ENCODE measurements at places on chromosomes 7 and 10.

- DNase-seq: no peak
These were observed 290.9 kb downstream of the SDK1 start for GRCh38 chr7:3591944-3592343.

- DNase-seq: no peak
These were observed 7.1 kb downstream of the ZNF736 start for GRCh38 chr7:64320547-64321513.

DNA sequence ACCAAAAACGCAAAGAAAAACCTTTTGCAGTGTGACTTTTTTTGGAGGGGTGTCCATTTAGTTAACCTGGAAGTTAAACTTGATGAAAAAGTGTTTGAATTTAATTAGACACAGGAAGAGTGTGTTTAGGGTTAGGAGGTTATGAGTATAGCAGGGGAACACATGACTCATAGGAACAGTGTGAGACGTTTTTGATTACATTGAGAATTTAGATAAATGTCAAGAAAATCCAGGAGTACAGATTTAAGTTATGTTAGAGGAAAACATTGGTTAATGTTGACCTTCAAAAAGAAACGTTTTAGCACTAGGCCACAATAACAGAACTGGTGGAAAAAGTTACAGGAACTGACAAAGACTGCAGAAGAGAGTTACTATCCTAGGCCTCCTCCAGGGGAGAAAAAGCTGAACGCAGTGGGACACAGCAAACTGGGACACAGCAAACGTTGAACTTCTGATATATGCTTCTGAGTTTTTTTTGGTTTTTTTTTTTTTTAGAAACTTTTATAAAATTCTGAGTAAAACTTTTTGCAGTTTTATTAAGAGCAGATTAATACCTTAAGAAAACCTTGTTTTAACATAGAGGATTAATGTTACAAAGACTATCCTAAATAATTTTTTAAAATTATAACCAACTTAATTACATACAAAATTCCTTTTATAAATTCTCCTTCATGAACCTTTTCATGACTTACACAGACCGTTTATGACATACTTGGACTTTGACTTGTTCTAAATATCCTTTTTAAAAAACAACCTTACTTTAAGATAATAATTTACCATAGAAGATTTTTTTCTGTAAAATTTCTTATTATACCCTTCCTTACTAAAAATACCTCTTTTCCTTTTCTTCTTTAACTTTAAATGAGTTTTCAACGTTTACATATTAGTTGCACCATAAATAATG is 22.2 kb downstream of the LANCL2 start:
- DNase-seq: no peak

DNA sequence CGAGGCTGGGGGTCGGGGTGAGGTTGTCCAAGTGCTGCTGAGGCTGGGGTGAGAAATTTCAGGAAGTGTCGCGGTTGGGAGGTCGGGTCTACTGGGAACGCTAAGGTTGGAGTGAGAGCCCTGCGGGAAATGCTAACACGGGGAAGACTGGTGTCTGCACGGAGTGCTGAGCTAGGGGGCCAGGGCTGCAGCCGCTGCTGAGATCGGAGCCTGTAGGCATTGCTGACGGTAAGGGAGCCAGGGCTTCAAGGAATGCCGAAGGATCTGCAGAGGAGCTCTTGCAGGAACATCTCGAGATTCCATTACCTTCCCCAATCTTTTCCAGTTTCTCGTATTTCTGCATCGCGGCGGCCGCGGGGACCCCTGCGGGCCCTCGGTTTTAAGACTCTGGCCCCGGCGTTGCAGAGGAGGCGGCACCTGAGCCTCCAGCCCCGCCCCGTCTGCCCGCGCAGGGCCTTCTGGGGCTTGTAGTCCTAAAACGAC is at the start of gene CDK5:
CDK5 (minus strand) TSS at position 392 of the 483 bp plus-strand sequence; CDS start at position 343, 49 bp downstream.
- DNase-seq: no peak

- DNase-seq: no peak
These were observed 187.7 kb downstream of the ELFN1 start for GRCh38 chr7:1857487-1858421.

DNA sequence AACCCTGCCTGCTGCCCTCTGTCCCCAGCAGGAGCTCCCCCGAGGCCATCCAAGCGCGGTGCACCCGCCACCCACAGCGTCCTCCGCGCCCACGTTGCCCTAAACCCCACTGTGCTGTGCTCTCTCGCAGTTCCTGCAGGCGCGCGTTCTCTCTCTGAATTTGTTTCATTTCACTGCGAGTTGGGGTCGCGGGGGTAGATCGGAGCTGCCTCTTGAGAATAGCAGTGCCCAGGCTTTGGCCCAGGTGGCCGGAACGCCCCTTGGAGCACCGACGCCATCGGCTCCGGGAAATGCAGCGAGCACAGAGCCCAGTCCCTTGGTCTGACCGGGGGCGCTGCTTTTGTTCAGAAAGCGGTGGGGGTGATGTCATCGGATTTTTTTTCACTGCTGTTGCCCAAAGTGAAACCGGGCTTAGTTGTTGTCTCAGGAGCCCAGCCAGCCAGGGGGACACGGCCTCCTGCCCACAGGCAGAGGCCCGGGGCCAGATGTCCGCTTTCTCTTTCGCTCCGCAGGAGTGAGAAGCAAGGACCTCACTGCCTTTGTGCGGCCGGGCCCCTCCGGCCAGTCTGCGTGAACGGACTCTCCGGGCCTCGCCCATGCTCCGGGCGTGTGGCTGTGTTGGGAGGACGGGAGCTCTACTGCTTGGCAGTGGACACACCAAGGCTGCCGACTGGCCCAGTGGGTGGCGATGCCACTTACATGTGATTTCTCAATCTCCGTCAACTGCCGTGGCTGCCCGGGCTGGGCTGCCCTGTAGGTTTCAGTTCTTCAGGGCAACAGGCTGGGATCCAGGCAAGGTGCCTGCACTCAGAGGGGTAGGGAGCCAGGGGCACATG is 43.1 kb downstream of the FOXK1 start:
- no peak for DNase-seq

DNA sequence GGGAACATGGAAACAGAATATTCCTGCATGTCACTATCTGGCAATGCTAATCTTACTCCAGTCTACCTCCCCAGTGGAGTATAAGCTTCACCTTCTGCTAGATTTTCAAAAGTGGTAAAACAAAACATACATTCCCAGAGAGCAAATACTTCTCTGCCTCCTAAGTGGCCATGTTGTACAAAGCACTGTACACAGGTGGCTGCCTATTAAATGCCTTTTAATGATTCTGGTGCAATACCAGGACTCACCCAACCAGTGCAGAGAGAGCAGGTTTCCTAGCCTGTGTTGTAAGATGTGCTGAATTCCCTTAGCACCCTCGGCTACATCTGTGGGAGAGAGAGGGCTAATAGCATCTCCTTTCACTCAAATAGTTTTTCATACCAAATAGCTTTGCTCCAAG is 684.3 kb upstream of the NRP1 start:
- no peak for DNase-seq

DNA sequence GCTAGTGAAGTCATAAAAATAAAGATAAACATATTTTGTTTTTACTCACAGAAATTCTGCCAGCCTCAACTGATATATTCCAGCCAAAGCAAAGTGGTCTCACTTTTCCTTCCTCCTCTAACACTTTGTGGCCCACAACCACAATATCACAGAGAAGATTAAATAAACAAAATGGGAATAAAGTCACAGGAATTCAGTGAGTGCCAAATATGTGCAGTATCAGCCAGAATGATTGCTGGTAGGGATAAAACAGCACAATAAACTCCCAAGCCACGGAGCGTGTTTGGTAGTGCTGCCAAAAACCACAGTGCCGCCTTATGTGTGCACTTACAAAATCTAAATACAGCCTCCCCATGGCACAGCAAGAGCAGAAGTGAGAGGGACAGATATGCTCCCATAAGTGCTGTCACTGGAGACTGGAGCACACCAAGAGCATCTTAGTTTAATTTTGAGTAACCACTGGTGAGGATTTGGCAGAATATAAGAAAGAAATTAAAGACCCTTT is 155.8 kb downstream of the POM121L12 start:
- no peak for DNase-seq

DNA sequence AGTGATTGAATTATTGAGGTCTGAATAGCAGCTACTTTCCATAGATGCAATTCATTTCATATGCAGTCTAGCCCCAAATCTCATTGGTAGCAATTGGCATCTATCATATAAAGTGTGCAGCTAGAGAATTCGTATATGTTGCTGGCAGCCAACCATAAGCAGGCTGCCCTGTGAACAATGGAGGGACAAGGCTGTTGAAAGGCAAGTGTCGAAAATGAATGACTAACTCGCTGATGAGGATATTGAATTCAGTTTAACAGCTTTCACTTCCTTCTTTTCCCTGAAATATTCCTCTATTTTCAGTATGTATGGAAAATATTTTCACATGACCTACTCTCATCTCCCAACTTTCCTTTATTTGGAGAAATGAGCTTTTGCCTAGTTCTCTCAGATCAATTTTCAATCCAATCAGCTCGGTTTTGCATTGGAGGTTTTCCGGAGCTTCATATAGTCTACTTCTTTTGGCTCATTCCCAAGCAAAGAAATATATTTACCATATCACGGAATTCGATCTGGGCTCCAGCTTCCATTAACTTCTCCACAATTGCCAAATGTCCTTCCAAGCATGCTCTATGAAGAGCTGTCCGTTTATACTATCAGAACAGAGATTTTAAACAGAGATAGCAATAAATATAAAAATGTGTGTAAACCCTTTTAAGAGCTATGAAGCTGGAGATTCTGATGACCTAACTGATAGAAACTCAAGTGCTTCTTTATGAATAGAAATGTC is 3.5 kb downstream of the ANKRD1 start:
- DNase-seq: no peak

DNA sequence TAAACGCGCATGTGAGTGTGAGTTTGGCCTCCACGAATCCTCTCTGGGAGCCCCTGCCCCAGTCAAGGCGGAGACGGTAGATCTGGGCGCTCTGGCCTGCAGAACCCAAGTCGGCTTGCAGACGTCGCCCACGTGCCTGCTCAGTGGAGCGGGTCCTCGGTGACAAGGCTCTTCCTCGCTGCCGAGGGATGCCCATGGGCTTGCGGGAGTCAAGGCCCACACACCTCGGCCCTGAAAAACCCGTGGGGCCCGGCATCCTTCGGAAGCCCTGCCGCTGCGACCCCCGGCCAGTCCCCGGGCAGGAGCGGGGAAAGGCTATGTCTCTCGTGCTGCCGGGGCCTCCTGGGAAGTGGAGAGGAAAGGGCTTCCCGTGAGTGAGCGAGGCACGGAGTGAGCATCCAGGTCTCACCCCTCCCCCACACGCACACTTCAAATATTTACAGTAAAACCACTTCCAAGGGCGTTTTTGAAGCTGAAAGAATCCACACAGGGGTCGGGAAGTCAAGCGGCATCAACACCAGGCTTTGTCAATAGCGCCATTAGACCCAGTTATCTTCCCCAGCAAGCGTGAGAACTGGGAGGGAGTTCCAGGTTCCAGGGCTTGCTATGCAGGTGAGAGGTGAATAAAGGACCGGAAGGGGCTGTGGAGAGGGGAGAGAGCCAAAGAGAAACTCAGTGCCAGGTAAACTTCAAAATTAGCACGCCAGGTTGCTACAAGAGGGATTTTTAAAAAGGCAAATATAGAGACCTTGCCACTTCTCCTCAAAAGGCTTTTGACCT is 1.1 kb upstream of the MNX1 start:
- DNase-seq: peak; percentile 80

- DNase-seq: no peak
These were observed 45.5 kb upstream of the RHOBTB1 start for GRCh38 chr10:60989400-60989876.

- no peak for DNase-seq
These were observed 1.2 kb downstream of the ARL3 start for GRCh38 chr10:102712843-102713538.

DNA sequence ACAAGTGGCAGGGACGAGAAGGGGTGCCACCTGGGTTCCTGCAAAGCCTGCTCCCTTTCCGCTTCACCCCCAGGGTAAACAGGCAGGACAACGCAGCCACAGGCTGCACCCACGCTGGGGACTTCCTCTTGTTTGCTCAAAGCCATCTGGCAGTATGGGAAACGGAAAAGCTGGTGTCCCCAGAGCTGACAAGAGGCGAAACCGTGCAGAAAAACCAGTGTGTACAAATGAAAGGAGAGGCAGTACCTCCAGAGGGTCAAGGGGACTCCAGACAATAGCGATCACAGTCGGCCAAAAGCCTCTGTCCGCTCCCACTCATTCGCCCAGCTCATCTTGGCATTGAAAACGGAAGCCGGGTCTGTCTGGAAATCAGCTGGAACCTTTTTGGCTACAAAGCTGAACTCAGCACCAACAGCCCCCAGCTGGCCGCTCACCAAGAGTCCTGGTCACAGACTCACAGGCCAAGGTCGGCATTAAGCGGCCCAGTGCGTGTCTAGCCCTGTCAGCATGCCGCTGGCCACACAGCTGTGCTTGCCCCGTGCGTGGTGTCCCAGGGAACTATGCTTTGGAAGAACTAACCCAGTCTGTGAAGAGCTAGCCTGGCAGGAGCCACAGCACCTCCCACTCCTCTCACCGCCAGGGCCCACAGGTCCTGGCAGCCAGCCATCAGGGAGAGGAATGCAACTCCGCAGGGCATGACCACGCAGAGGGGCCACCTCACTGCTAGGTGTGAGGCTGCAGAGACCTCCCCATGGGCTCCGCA is 10.4 kb downstream of the TNS3 start:
- no peak for DNase-seq

- no peak for DNase-seq
These were observed 263.0 kb upstream of the NEBL start for GRCh38 chr10:21160116-21160515.

DNA sequence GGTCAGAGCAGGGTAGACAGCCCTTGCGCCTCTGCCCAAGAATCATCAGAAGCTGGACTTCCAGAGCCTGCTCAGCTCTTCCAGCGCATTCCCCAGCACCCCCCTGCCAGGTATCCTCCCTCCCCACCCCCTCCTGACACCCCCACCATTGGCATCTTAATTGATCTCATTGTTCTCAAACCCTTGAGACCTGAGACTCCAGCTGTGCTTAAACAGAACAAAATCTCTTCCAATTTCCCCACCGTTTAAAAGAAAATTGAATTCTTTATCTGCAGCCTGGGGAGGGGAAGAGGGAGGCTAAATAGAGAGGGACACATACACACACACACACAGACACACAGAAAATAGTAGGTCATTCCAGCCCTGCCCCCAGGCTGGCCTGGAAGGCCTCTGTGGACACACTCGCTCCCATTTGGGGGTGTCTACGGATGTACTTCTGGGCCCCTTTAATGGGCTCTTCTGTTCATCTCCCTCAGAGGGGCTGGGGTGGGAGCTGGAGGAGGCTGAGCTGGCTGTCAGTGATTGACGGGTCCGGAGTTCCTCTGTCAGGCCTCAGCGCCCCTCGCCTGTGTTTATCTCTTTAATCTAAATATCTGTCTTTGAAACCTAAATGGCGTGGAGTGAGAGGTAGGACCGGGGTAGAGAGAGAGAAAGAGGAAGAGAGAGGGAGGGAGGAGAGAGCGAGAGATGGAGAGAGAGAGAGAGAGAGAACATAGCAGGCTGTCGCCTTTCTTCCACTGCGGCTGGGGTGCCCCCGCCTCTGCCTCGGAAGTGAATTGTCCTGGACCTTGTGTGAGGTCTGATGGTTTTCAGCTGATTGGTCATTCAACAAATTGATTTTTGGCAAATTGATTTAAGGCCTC is 61.7 kb downstream of the C10orf105 start:
- no peak for DNase-seq

DNA sequence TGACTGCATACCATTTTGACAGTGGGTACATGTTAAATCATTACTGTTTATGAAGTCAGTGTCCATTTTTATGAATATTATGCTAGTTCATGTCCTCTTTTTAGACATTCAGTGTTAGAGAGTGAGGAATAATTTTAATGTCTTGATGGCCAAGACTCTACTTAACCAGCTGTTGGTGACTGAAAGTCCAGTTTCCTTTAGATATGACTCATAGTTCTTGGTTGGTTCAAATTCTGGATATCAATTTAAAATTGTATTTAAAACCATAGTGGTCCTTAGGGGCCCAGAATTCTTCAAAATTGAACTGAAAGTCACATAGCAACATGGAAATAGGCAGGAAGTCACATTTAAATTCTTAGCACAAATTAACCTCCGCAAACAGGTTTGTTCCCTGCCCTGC is 196.5 kb upstream of the PRPS1L1 start:
- DNase-seq: no peak
